ENCODE measurements at places on chromosomes 3 and 15.

DNA sequence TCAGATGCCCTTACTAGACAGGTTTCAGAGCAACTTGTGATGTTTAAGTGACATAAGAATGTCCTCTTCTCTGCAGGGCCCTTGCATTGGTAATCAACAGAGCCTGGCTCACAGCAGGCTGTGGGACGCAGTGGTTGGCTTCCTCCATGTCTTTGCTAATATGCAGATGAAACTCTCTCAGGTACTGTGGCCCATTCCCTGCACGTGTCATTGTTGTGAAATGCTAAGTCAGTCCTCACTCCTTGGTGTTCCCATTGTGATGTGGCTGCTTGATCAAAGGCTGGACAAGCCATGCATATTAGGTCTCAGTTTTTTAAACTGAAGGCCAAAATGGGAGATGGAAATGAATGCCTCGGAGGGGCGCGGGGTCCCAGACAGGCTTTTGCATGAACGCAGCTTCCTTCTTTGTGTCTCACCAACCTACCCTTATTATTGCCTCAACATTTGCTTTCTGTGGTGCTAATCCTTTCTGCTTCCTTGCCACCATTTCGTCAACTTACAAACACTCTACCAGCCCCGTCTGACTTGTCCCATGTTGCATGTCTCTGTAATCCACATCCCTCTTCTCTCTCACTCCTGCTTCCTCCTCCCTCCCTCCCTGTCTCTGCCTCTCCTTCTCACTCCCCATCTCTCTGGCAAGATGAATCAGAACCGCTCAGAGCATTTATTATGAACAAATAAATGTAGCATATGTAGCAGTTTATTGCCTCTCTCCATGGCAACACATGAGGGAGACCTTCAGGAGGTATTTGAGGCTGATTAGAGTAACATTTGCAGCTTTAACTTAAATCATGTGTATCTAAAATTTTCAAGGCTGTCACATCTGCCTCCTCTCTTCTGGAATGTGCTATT lies 133.2 kb upstream of the CHRM5 start:
- no peak for DNase-seq

- no peak for DNase-seq
Measured at GRCh38 chr15:44243829-44244228, 44.7 kb upstream of the GOLM2 start.

GRCh38 chr3:163490119-163490518 lies 1588.2 kb downstream of the SI start:
- peak; percentile 8 for DNase-seq

DNA sequence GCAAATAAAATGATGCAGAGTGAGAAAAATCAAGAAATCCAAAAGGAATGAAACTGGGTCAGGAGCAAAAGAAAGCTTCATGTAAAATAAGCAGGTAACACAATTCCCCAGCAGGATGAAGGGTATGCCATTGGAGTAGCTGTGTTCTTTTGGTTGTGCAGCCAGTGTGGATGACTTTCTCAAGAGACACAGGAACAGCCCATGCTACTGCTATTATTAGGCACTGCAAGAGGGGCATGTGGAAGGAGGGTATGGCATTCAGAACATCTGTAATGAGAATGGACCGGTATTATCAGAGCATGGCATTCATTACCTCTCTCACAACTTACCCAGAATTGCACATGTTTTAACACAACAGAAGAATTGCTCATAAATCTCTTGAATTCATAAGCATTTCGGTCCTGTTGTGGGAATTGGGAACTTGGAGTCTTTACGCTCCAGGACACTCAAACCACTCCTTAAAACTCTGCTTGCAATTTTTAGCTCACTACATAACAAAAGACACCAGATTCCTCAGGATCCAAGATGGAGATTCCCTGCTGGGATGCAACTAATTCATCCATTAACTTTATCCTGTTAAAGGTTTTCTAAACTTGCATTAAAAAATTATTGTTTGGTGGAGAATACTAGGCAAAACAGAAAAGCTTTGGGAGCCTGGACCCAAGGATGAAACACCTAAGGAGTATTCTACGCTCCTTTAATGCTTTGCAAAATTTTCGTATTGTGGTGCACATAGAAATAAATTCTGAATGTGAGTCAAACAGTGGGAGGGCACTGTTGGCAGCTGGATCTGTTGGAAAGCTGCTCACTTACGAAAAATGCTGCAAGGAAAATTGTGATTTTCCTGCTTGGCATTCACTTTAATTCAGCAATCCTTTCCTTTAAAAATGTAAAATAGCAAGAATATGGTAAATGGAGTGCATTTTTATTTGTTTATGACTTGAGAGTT lies 34.6 kb upstream of the CDIN1 start:
- no peak for DNase-seq

DNA sequence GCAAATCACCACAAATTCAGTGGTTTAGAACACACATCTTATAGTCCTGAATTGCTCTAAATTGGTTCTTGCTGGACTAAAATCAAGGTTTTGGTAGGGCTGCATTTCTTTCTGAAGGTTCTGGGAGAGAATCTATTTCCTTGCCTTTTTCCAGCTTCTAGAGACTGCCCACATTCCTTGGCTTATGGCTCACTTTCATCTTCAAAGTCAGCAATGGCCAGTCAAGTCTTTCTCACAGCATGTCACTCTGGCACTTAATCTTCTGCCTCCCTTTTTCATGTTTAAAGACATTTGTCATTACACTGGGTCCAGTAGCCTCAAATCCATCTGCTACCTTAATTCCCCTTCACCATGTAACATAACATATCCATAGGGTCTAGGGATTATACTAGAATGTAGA lies 149.0 kb downstream of the NEK10 start:
- no peak for DNase-seq

GRCh38 chr3:9897408-9898372 lies 5.0 kb upstream of the IL17RE start:
- peak; percentile 96 for DNase-seq

GRCh38 chr3:47152578-47152977 lies 11.3 kb downstream of the SETD2 start:
- DNase-seq = no peak

DNA sequence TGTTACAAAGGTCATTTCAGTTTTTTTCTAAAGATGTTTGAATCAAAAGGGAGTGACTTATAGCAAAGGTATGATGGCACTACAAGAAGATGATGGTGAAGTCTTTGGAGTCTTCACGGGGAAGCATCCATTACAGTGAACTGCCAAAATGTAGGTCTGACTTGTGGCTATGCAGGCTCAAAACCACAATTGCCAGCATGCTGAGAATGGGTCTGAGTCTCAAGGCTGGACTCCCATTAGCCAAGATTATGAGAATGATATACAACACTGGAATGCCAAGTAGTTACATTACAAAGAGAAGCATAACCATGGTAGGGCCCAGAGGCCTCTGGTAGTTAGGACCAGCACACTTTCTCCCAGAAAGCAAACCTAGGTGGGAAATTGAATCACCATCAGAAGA lies 194.2 kb downstream of the MTHFS start:
- DNase-seq = no peak

GRCh38 chr3:113794526-113794925 lies 44.1 kb upstream of the GRAMD1C start:
- DNase-seq = no peak

GRCh38 chr3:122988508-122988907 lies 39.1 kb downstream of the SEMA5B start:
- DNase-seq = no peak

DNA sequence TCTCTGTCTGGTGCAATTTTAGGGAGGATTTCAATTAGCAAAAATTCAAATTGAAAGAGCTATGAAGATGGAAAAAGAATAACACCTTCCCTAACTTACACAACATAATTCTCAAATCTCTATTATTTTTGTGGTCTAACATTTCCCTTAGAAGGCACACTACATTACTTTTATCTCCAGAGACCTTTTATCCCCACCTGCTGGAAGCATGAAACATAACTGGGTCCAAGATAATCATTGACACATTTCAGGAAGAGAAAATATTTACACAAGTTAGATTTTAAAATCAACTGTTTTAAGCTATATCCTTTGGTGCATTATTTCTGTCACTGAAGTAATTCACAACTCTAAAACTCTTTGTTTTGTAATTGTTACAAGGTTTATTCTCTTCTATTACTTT lies 779.5 kb downstream of the ROBO1 start:
- DNase-seq = no peak

DNA sequence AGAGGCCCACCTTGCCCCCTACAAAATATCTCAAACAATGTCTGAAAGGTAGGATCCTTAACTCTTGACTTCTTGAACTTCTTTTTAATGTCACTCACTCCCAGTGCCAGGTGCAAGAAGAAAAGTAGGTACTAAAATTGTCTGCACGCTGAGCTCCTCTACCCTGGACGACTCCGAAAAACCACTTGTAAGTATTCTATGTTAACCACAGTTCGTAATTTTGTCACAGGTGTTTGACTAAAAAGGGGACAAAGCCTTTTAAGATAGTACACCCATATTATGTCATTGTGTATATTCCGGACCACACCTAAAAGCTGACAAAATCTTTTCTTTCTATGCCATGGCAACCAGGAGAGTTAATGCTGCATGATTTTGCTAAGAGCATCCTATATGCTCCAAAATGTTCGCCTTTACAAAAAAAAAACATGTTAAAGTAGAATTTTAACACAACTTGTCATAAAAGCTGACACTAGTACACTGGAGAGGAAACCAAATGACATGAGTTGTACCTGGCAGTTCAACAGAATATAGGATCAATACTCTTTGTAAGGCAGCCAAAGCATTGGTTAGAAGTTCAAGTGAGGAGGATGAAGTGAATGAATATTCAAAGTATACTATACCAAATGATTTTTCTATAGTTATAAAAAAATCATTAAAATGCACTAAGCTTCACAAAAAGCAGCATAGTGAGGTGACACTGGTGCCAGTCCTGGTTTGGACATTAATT lies 210.5 kb downstream of the FOXP1 start:
- no peak for DNase-seq

DNA sequence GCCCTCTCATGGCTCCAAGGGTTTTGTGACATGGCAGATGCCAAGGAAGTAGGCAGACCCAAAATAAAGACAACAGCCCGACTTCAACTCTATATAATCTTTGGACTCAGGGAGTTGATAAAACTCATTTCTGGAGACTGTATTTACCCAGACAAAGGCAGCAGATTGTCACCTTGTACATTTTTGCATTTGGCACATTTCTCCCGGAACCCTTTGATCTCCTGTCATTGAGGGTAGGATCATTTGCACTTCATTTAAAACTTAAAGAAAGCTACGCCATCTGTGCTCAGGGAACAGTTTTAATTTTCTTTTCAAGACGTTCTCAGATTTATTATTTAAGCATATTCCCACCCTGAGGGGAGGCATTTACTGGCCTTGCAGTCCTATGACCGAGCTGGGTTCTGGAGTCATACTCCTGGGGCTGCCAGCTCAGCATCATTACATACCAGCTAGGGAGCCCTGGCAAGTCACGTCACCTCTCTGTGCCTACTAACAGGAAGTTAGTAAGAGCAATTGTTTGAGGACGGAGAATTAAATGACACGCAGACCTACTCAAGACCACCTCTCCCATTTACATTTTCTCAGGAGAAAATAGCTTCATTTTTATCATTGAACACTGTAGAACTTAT lies 5.9 kb downstream of the CDCP1 start:
- DNase-seq = no peak

- DNase-seq = no peak
Measured at GRCh38 chr15:71290881-71291635, 175.8 kb downstream of the THSD4 start.

- DNase-seq = no peak
Measured at GRCh38 chr3:170709046-170709445, 123.2 kb upstream of the SLC7A14 start.

DNA sequence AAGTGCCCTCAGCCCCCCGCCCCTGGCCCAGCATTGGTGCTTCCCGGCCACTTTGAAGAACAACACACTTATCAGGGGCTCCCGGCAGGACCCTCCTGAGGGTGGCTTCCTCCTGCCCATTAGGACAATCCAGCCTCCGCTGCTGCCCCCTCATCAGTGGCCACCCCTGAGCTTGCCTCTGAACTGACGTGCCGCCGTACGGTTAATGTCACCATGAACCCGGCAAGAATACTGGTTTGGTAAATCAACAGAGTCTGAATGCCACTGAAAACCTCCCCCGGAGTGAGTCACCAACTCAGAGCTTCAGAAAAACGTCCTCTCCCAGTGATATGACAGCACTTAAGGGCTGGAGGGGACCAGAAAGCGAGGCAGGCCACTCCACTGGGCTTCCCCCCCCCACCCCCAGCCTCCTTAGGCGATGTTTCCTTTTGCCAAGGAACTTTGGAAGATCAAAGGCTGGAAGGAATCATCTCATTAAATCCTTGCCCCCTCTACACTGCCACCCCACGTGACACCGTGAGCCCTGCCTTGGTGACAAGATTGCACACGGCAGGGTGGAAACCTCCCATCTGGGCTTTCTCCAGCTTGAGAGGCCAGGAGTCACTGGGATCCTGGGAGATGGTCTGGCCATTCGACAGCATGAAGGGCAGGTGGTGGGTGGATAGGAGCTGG lies 142.1 kb downstream of the NUP210 start:
- no peak for DNase-seq

GRCh38 chr3:194817936-194818335 lies 132.3 kb downstream of the FAM43A start:
- no peak for DNase-seq

GRCh38 chr15:28107904-28108275 lies 8.8 kb upstream of the OCA2 start:
- DNase-seq = no peak

- peak; percentile 64 for DNase-seq
Measured at GRCh38 chr3:169218314-169218983, 445.1 kb downstream of the MECOM start.

- no peak for DNase-seq
Measured at GRCh38 chr3:141656771-141657170, 81.3 kb upstream of the RNF7 start.

DNA sequence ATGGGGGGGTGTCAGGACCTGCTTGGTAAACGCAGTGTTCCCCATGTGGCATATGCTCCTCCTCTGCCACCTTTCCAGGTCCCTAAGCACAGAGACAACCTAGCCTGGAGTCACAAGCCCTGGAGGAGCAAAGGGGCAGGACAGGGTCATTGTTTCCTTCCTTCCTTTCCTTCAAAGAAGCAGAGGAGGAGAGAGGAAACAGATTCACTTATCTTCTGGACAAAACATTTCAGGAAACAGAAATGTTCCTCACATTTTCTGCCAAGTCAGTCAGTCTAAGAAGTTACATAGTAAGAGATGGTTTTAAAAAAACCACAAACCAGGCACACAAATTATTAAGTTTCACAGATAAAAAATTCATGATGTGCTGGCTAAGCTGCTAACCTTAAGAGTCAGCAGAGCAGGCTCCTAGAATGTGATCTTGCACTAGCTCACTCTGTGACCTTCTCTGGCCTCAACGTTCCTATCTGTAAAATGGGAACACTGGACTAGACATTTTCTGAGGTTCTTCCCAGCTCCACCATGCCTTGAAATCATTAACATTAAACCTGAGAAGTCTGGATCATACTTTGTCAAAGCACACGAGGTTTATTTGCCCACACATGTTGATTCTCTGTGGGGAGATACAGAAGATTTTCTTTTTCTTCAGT lies 47.9 kb downstream of the ATP13A5 start:
- no peak for DNase-seq

DNA sequence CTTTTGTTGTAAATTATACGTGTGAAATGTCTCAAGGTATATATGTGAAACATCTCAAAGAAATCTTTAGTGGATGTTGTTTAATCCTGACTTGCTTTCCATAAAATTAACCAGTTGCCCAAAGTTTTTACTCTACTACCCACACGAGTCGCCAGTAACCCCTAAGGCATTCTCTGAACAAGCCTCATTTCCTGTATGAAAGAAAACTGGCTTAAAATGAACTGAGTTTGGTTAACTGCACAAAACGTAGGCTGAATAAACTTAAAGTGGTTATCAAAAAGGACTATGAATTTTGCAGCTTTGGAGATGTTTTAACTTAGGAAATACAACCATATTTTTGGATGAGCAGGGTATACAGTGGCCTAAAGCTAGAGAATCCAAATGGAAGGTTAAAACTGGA lies 2.7 kb upstream of the APPL1 start:
- DNase-seq = no peak

GRCh38 chr15:76533060-76533820 lies 196.7 kb downstream of the ISL2 start:
- peak; percentile 58 for DNase-seq

All from small intestine (tissue), 16 donors.